SK-N-DZ (cell line): ENCODE measurements at places on chromosomes 6 and 20.

- no peak for DNase-seq
These were observed 160.9 kb downstream of the DTNBP1 start for GRCh38 chr6:15501826-15502445.

DNA sequence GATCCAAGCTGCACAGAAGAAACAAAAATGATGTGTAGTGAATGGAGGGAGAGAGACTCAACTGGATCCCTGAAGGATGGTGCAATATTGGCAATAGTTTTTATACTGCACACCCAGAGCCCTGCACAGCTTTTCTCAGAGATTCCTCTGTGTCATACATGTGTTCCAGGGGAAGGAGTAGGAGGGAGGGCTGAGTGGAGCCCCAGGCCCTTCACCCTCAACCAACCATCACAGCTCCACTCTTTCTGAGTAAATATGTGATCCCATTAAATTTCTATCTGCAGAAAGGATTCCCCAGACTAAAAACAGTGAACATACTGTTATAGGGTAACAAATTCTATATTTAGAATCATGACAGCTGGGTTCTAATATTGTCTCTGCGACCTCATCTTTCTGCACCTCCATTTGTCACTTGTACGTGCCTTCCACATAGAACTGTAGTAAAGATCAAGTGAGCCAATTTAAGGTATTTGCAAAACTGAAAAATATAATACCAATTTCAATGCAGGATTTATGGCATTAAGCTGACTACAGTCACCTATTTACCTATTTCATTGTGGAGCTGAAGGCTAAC is 421.4 kb upstream of the NRSN1 start:
- DNase-seq, result no peak

GRCh38 chr6:14751645-14752175 is 494.2 kb upstream of the JARID2 start:
- DNase-seq, result no peak

GRCh38 chr20:62952373-62952967 is at the start of gene SLC17A9:
SLC17A9 (plus strand) TSS chr20:62952709; CDS start chr20:62952831, 122 bp downstream.
- DNase-seq, result no peak

DNA sequence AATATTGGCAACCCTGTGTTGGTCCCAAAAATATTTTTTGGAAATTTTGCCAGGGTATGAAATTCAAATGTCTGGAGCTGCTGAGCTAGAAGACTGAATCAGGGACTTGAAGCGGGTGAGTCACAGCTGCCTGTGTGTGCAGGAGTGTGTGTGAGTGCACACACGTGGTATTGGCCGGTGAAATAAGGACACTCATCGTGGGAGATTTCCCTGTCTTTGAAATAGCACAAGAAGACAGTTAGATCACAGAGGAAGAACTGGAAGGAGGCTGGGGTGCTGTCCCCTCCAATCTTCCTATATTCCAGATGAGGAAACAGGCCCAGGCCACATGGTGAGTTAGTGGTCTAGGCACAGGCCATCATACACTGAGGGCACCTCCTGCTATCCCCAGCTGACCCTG is 123.8 kb upstream of the MLN start:
- DNase-seq, result no peak

DNA sequence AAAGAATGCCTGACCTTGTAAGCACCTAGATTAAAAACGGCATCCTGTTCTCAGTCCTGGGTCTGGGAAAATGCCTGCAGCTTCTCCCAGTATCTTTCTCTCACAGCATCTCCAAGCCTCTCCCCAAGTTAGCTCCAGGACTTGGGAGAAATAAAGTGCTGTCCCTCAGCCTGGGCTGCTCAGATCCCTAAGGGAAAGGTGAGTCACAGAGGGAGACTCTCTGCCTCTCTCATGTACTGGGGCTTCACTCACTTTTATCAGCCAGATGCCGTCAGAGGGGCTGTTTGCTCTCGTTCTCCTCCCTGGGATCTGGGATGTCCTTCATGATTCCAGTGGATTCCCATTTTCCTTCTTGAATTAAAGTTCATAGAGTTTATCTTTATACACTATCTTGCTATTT is 293.6 kb downstream of the COL12A1 start:
- DNase-seq, result no peak

DNA sequence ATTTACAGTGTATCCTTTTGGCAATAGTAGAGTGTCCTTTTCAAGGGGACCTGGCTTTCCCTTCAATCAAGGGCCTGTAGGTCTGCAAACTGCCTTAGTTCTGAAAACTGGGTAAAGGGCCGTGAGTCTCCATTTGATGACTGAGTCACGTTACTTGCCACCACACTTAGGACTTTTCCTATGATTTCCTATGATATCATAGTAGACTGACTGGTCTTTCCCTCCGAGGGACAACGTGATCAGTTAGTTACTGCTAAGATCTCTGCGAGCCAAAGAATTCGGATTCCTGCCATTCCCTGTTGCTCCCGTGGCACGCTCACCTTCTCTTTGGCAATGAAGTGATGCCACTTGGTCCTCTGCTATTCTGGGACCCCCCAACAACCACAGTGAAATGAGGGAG is 8.4 kb downstream of the ZNF831 start:
- DNase-seq, result no peak

- DNase-seq, result no peak
These were observed 519.6 kb downstream of the DOK5 start for GRCh38 chr20:54995011-54995410.

DNA sequence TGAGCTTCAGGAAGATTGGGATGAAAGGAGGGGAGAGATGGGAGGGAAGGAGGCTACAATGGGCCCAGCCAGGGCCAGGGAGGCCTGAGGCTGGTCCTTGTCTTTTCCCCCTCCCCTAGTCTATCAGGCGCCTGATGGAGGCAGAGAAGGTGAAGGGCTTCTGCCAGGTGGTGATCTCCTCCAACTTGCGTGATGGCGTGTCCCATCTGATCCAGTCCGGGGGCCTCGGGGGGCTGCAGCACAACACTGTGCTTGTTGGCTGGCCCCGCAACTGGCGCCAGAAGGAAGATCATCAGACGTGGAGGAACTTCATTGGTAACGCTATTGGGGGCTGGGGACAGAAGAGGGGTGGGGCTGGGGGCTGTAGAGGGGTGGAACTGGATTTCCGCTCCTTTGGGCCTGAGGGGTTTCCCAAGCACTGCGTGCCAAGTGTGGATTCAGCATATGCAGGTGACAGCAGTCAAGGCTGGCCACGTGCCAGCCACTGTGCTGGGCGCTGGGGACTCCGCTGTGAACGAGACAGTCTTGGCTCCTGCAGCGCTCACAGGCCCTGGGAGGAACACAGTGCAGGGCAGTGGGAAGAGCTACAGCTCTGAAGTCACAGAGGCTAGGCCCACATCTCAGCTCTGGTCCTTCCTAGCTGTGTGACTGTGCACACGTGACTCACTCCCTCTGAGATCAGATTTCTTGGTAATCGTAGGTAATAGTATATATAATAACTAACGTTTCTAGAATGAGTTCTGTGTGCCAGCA is 22.7 kb downstream of the SLC12A5 start:
- DNase-seq, result no peak

DNA sequence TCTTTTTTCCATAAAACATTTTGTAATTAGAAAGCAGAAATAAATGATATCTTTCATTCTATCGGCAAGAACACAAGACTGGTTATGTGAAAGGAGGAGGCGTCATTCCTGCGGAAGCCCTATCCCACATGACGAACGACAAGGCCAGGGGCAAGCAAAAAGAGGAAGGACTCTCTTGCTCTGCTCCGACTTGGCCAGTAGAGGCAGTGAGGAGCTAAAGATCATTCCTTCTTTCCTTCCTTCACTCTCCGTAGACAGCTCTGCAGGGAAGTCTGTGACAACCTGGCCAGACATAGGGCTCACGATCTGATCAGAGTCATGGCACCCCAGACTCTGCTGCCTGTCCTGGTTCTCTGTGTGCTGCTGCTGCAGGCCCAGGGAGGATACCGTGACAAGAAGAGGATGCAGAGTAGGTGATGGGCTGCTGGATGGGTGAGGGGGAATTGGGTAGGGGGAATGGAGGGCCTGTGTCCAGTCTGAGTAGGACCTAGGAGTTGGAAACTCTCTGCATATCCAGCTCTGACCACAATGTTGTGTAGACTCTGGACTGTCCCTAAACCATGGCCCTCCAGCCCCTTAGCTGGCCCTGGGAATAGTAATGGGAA is at the start of gene WFDC10A:
Gene WFDC10A (plus strand): TSS at position 244 of the 605 bp plus-strand sequence. CDS start 75 bp downstream, at position 319.
- DNase-seq, result peak; percentile 59

DNA sequence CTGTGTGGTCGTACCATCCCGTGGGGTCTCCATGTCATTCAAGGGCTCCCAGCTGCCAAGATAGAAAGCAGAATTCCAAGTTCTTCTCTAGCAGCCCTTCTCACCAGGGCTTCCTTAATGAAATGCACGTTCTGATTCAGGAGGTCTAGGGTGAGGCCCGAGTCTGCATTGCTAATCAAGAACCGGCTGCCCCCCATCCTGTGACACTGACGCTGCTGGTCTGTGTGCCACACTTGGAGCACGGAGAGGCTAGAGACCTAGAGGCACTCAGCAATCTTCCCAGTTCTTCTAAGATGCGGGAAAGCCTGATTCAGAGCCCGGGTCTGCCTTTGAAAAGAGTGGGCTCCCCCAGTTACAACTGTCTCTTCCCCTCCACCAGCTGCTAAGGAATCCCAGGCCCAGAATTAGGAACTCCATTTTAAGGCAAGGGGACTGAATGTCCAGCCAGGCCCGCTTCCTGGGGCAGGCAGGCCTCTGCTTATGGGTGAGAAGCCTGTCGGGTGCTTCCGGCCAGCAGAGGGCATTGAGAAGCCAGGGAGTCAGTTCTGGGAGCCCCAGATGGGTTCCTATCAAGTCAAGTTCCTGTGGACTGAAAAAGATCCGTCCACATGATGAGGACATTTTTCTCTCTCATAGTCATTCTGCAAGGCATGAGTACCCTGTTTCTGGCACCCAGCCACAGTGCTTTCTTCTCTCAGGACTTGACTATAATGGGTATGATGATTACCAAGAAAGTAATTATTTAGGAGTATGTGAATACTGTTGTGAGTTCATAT is 69.8 kb upstream of the RIN2 start:
- DNase-seq, result no peak

- DNase-seq, result no peak
These were observed 225.5 kb downstream of the BMP7 start for GRCh38 chr20:57040924-57041323.

- no peak for DNase-seq
These were observed 24.8 kb downstream of the DUSP22 start for GRCh38 chr6:317060-317447.
